ENCODE measurements at places on chromosomes 7 and 10.

GRCh38 chr10:103444478-103444877 is 7.7 kb downstream of the CALHM2 start:
- no peak for DNase-seq

DNA sequence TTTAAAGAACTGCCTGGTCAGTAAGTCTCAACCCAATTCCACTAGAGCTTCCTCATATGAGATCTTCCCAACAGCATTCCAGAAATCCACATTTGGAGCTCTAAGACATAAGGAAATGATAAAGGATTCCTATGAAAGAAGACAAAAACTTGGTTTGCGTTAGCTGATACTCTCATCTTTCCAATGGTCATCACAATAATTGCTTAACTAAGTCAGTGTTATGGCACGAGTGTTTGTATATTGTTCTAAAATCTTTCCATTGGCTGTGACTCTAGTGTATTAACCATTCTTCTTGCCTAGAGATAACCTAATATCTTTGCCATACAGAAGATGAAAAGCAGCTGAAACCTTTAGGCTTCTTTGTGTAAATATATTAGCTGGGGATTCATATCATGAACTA is 289.0 kb downstream of the SNX13 start:
- no peak for DNase-seq

DNA sequence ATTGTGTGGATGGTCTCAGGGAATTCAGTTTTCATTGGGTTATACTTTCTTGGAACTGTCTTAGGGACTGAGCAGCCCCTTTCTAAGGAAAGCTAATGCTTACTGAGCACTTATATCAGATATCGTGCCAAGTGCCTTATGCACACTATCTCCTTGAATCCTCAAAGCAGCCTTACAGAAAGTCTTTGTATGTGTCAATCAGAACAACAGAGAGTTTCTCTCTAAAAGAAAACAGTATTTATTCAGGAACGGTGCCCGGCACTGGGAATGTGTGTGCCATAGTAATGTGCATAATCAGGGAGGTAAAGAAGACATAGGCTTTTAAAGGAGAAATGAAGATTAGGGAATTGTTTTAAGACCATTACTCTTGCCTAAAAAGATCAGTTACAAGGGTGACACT is 17.3 kb downstream of the ANTXRL start:
- DNase-seq = no peak

- no peak for DNase-seq
These were observed 110.7 kb downstream of the AKR1D1 start for GRCh38 chr7:138186951-138187351.

GRCh38 chr7:157892751-157893523 is 556.1 kb downstream of the DNAJB6 start:
- no peak for DNase-seq

GRCh38 chr7:50211130-50212015 is 93.1 kb upstream of the IKZF1 start:
- no peak for DNase-seq

DNA sequence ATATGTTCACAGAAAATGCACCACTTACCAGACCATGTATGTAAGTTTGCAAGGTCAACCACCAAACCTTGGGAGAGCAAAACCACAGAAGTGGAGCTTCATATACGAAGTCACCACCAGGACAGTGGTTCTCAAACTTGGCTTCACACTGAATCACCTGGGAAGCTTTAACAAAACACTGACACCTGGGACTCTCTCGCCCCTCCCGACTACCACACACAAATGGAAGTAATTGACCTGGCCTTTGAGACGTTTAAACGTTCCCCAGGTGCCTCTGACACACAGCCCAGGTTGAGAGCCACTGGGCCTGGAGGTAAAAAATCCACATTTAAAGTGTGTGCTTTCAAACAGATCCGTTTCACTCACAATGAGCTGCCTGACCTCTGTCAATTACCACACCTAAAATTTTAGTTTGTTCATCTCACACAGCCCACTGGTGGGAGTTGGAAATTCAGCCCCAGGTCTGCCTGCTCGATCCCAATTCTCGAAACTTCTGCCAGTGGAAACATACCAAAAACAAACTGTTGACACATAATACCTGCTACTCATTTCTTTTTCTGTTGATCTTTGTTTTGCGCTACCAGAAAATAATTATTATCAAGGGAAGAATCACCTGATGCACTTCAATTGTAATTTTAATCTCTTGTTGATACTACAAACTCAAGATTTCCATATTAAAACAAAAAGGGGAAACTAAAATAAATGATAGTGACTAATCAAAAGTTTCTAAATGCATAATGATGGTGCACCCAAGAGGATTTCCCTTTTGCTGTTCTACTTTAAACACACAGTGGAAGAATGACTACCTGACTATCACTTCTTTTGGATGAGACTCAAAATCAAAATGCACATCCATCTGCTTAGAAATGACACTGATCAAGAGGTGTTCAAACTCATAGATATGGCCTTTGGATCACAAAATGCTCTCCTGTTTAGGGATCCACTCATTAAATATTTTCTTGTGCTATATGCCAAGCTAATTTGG is 26.6 kb downstream of the CDNF start:
- no peak for DNase-seq

DNA sequence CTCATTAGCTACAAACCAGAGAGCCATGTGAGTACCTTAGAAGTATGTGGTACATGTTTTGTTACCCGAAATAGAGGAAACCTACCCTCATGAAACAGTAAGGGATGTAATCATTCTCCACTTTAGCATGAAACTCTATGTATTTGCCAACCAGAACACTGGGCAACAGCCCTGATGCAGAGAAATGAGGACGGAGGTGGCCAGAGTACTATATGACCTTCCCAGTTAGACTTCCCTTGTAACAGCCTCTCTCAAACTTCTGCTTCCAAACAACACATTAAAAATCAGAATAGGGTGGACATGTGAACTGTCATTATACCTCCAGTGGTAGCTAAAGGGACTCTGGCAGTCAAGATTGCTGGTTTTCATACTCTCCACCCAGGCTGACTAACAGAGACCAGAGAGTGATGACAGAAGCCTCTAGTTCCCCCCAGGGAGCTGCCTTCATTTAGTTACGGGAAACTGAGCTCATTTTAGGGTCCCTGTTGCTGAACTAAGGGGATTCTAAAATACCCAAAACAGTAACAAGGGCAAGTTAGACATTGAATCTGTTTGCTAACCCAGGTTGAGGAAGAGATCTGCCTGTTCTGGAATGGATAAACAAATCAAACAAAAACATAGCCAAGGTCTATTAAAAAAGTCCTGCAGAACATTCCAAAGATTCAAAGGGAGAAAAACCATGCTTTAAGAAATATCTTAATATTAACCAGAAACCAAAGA is 83.1 kb downstream of the VPS41 start:
- no peak for DNase-seq
